ENCODE measurements at places on chromosomes 7 and 10.
A peak's percentile ranks its signal among the peaks of the same experiment; 100 is the strongest.

DNA sequence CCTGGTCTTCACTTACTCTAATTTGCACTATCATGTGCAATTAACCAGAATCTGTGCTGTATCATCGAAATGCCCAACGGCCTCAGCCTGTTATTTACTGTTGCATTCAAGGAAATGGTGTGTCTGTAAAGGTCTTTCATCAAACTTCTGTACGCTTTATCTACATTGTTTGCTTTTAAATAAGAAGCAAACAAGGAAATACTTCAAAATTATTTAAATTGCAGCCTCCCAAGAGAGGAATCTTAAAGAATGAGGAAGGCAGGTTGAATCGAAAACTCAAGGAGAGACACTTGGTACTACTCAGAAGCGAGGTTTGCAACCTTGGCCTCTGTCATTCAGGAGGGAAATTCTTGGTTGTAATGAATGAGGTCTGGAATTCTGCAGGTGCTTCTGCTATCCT, 40.7 kb downstream of the MGAM start:
- DNase-seq, result no peak

DNA sequence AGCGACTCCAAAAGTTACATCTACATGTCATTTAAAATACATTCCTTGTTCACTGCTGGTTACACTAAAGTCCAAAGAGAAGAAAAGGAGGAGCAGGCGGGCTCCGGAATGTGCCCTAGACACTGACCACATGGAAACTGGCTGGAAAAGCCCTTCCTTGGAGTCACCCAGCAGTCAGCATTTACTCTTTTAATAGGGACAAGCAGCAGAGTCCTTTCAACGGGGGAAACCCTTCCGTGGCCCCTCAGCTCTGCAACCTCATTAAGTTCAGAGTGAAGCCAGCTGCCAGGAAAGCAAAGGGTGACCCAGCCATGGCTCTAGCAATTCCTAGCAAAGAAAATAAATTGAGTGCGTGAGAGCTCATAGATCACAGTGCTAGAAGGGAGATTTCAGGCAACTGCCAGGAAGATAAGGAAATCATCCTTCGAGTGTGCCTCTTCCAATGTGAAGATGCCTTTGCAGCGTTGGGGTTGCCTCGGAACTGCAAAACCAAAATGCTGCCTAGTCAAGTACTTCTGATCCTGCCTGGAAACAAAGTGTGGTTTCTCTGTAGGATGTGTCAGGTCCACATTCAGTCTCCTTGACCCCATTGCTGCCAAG, 101.6 kb downstream of the SORBS1 start:
- DNase-seq, result no peak

GRCh38 chr7:140423501-140423900, 19.6 kb downstream of the RAB19 start:
- DNase-seq, result no peak

DNA sequence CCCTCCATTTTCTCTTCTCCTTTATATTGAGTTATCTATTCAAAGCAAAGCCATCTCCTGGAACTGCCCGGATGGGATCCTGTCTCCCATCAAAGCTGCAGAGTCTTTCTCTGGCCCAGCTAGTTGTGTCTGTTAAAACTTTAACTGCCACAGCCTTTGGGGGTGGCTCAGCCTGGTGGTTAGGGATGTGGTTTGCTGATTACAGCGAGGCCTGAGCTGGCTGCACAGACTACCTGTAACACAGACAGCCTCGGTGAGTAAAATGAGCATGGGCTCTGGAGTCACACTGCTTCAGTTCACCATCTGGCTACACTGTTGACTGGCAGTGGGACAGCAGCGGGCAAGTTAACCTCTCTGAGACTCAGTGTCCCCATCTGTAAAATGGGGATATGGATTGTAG, 18.4 kb upstream of the HABP2 start:
- peak; percentile 78 for DNase-seq

DNA sequence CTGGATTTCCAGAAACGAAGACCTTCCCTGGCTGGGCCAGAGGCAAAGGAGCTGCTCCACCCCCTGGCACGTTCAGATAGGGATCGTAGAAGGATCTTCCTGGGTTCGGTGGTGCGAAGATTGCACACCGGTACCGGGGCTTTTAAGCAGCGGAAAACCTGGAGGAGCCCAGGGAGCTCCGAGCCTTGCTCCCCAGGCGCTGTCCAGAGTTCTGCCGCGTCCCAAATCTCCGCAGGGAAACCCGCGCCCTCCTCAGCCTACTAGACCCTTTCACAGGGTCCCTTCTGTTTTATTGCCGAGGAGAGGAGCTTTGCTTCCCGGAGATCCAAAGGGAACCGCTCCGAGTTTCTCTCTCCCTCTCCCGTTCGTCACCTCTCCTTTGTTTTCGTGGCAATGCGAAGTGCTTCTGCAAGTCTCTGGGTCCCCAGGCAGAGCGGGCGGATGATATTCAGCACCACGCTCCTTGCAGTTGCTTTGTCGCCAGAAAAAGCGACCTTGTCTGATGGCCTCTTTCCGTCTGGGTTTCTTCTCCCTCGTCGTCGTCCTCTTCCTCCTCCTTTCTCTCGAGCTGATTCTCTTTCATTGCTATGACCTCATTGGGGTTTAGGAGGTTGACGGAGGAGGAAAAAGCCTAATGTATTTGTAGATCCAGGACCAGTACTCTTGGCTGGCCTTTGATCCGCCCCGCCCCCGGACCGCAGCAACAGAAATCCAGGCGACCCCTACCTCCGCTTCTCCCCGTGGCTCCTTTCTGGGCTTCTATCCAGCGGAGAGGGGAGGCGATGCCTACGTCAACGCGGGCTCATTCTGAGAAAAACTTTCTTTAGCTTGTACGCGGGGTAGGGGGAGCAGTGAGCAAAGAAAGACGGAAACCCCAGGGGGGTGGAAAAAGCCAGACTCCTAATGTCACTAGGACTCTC, at the start of gene TMEM196:
TSS of gene TMEM196 (minus strand) at position 777 of the 920 bp plus-strand sequence. CDS start 921 bp downstream, outside the sequence.
- DNase-seq, result peak; percentile 63

DNA sequence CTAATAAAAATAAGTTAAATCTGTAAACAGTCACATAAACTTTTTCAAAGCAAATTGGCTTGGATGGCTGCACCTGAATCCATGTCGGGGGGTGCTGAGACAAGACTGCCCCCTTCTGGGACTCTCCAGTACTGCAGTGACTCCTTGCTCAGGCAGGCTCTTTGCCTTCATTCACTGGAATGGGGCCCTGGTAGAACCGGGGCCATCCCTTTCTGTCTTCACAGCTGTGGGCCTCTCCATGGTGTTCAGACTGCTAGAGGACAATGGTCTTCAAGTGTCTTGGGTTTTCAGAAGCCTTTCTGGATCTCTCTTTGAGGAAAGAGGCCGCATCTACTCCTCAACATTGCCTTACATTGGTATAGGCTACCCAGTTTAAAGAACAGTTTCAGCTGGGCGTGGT, 16.1 kb upstream of the IMPDH1 start:
- DNase-seq, result peak; percentile 84

Data from hematopoietic multipotent progenitor cell treated with erythropoietin and hydrocortisone succinate and interleukin-3 and kit ligand, for 4 days (in vitro differentiated cells).